Activated CD4-positive, alpha-beta T cell treated with anti-CD3 and anti-CD28 coated beads for 24 hours (primary cell): ENCODE measurements at places on chromosomes 2 and 18.

DNA sequence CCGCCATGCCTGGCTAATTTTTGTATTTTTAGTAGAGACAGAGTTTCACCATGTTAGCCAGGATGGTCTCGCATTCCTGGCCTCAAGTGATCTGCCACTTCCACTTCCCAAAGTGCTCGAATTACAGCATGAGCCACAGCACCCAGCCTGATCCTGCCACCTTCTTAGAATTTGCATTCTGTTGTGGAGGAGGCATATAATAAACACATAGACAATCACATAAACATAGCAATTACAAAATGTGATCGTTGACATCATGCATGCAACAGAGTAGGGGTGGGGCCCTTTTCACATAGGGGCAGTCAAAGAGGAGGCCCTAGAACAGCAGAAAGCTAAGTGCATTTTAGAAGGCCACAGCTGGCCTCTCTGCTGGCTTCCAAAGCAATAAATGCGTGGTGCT lies 39.9 kb upstream of the TSPYL6 start:
- no peak for DNase-seq

GRCh38 chr18:29154196-29154757 lies 977.3 kb upstream of the CDH2 start:
- DNase-seq = no peak

GRCh38 chr18:23249348-23249747 lies 114.1 kb downstream of the CABLES1 start:
- DNase-seq = no peak

DNA sequence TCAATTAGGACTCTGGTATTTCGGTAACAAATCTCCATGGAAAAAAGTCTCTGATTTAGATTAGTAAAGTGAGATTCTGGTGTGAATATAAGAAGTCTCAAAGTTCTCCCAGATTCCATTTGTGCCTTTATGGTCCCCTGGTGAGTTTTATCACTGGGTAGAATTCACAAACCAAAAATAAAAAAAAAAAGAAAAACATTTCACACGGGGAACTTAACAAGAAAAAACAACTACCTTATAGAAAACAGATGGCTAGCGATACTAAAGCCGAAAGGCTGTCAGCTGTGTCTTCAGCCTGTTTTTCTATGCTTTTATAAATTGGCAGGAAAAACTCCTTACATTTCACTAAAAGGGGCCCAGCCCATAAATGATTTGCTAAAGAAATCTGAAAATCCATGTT lies 50.6 kb downstream of the COL5A2 start:
- no peak for DNase-seq

DNA sequence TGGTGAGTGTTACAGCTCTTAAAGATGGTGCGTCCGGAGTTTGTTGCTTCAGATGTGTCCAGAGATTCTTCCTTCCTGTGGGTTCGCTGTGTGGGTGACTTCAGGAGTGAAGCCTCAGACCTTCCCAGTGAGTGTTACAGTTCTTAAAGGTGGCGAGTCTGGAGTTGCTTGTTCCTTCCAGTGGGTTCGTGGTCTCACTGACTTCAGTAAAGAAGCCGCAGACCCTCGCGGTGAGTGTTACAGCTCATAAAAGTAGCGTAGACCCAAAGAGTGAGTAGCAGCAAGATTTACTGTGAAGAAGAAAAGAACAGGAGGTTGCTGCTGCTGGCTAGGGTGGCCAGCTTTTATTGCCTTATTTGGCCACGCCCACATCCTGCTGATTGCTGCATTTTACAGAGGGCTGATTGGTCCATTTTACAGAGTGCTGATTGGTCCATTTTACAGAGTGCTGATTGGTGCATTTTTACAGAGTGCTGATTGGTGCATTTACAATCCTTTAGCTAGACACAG lies 34.0 kb upstream of the SPTBN1 start:
- DNase-seq = no peak

DNA sequence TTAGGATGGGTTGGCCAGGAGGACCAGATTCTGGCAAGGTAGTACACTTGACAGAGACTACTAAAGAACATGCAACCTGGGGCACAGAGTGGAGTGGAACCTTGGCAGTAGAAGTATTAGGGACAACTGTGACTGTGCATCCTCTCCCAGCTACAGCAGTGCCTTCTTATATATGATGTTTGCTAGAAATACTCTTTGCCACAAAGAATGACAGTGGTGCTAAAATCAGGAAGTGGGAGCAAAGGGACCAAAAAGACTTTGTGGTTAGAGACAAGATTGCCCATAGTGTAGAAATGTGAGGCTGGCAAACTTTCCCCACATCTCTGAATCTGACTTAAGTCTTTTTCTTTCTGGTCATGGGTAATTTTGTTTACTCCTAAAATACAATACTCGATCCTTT lies 9.4 kb upstream of the SLC38A11 start:
- no peak for DNase-seq

DNA sequence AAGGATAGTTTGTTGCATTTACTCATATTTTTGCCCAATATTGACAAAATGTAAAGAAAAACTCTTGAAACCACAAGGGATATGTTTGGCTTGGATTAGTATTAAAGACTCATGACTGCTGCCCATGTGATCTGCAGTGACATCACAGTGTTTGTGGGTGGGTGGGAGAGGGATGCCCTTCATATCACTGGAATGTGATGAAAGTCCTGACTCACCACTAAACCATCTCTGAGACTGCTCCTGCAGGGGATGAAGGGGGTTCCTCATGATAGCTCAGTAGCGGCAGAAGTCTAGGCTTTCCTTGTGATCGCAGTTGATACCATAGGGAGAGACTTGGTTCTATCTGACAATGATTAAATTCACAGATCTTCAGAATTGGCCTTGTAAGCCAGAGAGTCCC lies 451.2 kb downstream of the CNTNAP5 start:
- no peak for DNase-seq

DNA sequence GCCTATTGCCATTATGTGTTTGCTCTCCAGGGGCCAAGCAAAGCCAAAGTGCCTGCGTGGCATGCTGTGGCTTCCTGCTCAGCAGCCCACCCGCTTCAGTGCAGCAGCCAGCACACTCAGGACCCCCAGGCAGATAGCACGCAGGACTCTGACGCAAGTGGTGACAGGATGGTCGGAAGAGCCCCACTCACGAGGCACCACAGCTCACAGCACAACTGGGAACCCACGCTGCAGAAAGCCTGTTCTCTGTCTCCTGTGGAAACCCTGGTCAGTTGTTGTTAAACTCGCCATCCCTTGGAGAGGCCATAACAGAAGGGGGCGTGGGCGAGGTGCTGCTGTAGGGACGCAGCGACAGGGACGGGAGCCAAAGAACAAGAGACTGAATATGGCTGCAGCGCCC lies 76.4 kb downstream of the HDAC4 start:
- DNase-seq = no peak

GRCh38 chr2:43128559-43128955 lies 97.8 kb downstream of the ZFP36L2 start:
- DNase-seq = no peak

DNA sequence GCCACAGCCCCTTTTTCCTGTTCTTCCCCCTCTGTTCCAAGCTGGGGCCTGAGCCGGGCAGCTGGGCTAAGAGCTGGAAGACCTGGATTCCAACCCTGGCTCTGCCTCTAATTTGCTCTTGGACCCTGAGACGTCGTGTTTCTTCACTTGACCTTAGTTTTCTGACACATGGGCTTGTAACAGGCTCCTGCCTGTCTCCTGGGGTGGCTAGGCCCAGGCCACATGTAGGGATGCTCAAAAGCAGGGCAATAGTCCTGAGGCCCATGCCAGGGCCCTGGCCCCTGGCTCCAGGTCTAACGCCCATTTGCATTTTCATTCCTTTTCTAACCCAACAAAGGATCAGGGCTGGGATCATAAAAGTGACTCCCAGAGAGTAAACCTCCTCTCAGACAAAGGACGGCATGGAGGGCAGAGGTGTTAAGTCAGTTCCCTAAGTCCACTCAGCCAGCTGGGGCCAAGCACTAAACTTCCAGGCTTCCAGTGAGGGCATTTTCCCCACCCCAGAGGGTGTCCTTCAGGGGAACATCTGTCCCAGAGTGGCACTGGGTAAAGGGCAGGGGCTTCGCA lies 16.6 kb upstream of the DNMT3A start:
- no peak for DNase-seq

GRCh38 chr2:62947403-62947802 lies 103.2 kb upstream of the OTX1 start:
- no peak for DNase-seq

DNA sequence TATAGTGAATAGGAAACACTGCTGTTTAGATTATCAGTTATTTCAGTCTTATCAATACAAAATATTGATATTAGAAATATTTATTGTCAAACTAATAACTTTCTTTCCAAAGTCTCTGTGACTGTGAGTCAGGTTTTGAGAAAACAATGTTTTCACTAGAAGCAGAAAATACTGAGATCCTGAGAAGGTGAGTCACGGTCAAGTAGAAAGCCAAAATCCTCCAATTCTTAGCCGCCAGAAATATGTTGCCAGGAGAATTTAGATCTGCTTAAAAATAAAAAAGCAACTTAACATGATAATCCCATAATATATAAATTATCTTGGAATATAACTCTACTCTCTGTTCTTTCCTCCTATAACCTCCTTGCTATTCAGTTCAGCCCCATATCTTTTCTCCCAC lies 181.9 kb upstream of the NRXN1 start:
- no peak for DNase-seq

DNA sequence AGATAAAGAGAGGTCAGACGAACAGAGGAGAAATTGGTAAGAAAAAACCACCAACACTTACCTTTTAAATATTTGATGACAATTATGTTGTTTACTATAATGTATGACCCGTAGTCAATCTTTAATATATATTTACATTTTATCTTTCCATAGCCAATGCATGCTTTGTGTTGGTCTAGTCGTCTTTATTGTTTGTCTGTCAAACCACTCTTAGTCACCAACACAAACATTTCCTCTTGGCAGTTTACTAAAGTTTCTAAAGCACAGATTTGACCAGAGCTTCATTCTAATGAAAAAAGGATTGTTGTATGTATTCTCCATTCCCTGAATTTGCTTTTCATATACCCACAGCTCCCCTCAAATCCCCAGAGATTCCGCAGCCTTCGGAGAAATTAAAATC lies 784.7 kb upstream of the PIK3C3 start:
- no peak for DNase-seq

GRCh38 chr18:77218642-77219041 lies 31.0 kb upstream of the GALR1 start:
- DNase-seq = no peak

DNA sequence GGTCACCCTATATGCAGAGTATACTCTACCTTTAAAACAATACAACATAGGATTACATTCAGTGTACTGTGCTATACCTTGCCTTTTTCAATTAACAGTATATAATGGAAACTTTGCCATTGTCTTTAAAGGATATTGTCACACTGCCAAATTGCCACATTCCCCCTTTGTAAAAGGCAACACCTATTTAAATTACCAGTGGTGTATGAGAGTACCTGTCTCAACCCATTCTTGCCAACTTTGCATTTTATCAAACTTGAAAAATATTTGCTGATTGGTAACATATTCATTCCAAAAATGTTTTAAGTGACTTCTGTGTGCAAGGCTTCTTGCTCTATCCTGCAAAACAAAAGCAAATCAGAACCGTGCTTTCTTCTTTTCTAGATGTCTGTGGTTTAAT lies 92.9 kb downstream of the FMNL2 start:
- DNase-seq = no peak

- no peak for DNase-seq
These were observed 105.0 kb downstream of the CELF4 start for GRCh38 chr18:37460604-37461003.

- DNase-seq = no peak
These were observed 51.7 kb downstream of the KCNIP3 start for GRCh38 chr2:95348609-95349567.

DNA sequence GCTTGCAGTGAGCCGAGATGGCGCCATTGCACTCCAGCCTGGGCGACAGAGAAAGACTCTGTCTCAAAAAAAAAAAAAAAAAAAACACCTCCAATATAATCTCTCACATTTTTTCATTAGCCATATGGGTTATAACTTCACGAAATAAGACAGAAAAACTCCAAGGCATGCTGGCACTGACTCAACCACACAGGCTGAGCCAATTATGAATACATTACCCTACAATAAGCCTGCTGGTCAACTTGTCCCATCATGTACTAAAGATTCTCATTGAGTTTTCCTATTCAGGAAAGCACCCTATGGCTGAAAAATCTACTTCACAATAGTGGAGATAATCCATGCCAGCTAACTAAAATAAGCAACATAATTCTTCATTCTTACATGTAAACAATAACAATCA lies 12.8 kb upstream of the MAP3K20 start:
- no peak for DNase-seq

GRCh38 chr2:113376913-113377445 lies 60.5 kb upstream of the ZNG1B start:
- DNase-seq = no peak
